ENCODE measurements at places on chromosomes 12 and 14. TPM values are rescaled to one million over a fixed set of nuclear protein-coding genes. Genes with fewer than 3 reads are reported as not detected.

DNA sequence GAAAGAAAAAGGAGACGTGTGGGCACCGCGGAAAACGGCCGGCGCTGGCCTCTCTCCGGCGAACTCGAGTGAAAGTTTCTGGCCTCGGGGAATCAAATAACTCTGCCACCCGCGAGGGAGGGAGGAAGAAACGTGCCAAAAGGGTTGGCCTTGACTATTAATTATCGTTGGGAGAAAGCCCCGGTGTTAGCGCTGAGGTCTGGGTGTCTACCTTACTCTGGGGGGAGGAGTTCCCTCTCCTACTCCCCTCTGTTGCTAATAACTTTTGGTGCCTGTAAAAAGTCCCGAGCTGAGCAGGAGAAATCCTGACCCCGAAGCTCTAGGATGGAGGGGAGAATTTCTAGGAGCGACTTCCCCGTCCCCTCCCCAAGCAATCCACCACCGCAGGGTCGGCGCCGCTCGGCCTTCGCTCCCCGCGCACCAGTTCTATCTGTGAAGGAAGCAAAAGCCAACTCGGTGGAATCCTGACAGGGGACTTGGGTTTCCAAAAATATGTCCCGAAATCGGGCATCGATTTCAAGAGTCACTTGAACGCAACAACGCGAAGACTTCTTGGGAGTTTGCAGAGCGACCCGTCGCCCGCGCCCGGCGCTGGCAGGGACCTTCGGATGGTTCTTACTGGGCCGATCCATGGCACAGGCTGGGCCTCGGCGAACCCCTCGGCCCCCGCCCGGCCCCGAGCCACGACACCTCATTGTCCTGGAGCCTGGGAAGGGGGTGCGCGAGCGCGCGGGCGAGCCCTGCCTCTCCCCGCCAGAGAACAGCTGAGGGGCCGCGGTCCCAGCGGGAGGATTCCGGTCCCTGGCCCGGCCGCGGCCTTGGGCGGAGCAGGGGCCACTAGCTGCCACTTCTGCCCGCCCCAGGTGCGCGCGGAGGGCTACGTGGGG, 1.7 kb downstream of the OTX2 start:
- no peak for DNase-seq

- DNase-seq, result no peak
Observed at GRCh38 chr12:39627914-39628313, 8.3 kb upstream of the ABCD2 start.

SYNDIG1L gene
- not detected for total RNA-seq

GLIPR1 gene
- total RNA-seq, result 1.9 TPM

ENDOU gene
- 0.43 TPM for total RNA-seq

DNA sequence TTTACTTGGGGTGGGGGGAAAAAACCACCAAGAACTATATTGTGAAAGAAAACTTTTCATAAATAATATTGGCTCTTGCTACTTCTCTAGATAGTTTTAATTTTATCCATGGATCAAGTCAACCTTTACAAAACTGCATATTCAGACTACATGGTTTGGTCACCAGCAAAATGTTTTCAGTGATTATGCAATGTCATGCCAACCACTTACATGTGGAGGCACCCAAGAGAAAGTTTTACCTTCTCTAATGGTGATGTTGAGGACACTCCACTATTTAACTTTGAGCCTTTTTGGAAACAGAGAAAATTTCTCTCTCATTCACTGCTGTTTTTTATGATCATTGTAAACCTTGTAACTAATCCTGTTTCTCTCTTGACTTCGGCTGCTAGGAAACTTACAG, 21.6 kb downstream of the PLCZ1 start:
- DNase-seq, result no peak

GRCh38 chr14:36807727-36808126, 146.1 kb downstream of the PAX9 start:
- DNase-seq, result no peak

DNA sequence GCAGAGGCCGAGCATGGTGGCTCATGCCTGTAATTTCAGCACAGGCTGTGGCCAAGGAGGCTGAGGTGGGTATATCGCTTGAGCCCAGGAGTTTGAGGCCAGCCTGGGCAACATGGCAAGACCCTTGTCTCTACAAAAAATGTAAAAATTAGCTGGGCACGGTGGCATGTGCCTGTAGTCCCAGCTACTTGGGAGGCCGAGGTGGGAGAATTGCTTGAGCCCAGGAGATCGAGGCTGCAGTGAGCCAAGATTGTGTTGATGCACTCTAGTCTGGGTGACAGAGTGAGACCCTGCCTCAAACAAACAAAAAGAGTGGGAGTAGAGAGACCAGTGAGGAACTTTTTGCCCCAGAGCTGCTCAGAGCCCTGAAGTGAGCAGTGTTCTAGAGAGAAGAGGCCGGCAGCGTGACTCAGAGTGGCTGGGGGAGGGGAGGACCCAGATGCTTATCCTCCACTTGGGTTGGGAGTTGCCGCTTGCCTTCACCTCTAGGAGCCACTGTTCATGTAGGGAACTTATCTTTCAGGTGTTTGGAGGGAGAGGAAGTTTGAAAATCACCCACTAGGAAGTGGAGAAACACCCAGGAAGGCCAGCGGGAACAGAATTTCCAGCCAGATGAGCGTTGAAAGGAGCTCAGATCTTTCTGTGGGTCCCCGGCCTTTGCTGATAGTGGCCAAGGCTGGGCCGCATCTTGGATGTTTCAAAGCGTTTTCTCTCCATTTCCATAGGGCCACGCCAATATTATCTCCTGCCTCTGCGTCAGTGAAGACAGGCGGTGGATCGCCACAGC, 15.3 kb downstream of the CFAP251 start:
- peak; percentile 24 for DNase-seq

B4GALNT3 gene
- 78.1 TPM for total RNA-seq

RFLNA gene
- total RNA-seq, result 21.1 TPM

- DNase-seq, result no peak
Observed at GRCh38 chr14:77024171-77024691, 4.3 kb downstream of the IRF2BPL start.

DNA sequence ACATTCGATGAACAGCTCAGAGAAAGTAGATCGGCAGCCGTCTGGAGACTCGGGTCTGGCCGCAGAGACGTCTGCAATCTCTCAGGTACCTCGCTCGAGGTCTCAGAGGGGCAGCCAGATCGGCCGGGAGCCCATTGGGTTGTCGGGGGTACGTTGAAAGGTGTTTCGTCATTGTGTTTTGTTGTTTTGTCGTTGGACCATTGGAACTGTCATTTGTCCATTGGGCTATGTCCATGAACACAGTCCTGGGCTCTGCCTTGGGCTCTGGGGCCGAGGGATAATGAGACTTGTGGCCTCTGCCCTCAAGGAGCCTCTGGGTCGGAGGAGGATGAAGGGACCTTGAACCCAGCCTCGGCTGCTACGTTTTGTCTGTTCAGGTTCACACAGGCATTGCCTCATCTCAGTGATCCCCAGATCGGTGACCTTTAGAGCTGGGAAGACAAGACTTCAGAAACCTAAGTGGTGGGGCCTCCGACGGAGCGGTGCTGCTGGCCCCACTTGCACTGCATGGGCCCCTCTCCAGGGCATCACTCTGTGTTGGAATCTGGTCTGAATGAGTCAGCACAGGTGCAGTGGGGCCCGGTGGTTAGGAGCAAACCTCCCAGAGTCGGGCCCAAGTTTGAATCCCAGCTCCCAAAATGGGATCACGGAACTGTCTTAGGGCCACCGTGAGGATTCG, 23.6 kb upstream of the MLXIP start:
- DNase-seq, result peak; percentile 40

DNA sequence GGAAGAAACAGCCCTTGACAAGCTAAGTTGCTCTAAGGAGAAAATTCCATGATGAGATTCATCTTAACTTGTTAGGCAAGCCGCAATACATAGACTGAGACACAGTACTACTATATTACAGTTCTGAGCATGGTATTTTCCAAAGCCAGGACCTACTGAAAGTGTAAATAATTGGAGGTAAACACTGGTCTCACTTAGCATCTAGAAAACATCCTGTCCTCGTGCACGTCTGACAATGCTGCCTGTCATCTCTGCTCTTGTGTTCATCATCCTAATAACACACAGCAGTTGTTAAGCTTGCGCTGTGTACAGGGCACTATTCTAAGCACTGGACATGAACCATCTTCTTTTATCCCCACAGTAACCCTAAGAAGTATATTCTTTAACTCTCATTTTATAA, 64.2 kb downstream of the GNG2 start:
- DNase-seq, result no peak

DNA sequence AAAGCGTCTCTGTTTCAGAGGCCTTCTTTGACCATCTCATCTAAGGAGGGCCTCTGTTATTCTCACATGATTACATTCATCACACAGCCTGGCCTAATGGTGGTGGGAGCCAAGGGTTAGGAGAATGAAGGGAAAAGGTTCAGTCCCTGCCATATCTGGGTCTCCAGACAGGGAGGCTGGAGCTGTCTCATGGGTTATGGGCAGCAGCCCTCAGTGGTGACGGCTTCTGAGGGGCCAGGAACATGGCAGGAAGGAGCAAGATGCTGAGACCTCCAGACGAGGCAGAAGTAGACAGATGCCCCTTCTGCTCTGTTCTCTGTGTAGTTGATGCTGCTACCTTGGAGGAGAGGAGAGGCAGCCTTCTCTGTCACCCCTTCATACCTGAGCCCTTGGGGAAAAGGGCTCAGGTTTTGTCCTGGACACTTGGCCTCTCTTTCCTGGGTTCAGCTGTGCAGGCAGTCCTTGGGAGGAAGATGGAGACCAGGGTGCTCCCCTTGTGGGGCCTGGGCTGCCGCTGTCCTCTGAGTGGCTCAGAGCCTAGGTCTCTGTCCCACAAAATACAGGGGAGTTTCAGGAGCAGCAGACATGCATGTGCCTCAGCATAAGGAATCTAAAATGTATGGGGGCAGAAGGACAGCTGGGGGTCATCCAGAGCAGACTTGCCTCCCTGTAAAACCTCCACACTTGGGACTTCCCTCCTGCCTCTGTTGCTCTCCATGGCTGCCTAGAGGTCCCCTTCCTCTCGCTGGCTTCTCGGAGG, 3.6 kb downstream of the IFI27L2 start:
- no peak for DNase-seq

LUM gene
- 4.5 TPM for total RNA-seq

- no peak for DNase-seq
Observed at GRCh38 chr12:50232771-50233209, 50.5 kb downstream of the LIMA1 start.

STAT6 gene
- 44.2 TPM for total RNA-seq

DNA sequence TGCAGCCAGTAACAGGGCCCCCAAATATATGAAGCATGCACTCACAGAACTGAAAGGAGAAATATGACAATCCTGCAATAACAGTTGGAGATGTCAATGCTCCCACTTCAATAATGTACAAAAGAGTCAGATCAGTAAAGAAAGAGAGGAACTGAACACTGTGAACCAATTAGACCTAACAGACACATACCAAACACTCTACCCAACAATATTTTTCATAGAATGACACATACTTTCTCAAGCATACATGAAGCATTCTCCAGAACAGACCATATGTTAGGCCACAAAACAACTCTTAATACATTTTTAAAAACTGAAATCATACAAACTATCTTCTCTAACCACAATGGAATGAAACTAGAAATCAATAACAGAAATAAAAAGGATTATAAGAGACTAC, 80.2 kb downstream of the ELK3 start:
- no peak for DNase-seq

GRCh38 chr12:75848961-75849360, 182.6 kb downstream of the PHLDA1 start:
- no peak for DNase-seq

DCAF4 gene
- total RNA-seq, result 20.1 TPM

DNA sequence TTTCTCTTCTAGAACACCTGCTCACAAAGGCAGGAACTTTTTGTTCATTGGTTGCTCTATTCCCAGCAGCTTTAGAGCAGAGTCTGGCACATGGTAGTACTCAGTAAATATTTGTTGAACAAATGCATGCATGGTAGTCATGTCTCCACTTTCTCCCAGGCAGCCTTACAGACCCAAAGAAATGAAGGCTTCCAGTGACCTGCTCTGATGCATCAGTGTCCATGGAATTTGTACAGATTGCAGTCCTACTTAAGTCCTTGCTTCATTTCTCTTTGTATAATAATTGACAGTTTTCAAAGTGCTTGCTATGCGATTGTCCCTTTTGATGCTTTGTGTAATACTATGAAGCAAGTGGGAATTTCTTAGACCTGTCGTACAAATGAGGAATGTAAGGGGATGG, 119.6 kb downstream of the DERA start:
- peak; percentile 80 for DNase-seq

DNA sequence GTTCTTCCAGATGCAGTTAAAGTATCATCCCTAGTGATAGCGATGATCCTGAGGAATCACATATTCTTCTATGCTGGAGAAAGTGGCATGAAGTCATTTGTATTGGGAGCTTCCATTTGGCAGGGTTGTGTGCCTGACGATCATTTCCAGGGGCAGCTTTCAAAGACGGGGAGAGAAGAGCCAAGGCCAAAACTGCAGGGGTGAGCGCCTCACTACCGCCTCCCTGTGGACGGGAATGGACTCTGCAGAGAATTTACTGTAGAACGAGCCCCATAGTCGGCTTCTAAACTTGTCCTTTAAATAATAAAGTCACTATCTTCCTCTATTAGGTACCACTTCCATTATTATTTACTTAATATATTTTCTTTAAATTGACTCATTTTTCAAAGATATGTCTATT, 555.9 kb upstream of the TMEM132C start:
- DNase-seq, result no peak

- DNase-seq, result no peak
Observed at GRCh38 chr12:75635606-75636444, 124.4 kb upstream of the KRR1 start.

DNA sequence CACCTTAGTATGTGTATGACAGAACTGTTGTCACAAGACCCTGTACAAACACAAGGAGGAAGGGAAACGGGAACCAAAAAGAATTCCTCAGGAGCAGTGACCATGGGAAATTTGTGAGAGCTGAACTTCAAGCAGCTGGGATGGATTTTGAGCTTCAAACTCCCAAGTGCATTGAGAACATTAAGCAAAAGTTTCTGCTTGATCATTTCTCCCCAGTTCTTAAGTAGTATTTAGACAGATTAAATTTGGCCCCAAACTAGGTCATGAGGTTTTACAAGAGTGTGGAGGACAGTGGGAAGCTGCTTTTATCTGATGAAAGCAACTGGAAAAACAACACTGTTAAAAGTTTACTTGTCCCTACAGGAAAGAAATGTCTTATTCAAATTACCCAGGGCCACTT, 206.0 kb upstream of the DCN start:
- DNase-seq, result no peak

CRY1 gene
- total RNA-seq, result 19.4 TPM

GRCh38 chr14:23512156-23512555, 39.4 kb downstream of the ZFHX2 start:
- DNase-seq, result no peak

- DNase-seq, result peak; percentile 43
Observed at GRCh38 chr14:78519863-78520262, 349.7 kb downstream of the NRXN3 start.
